Activated CD4-positive, alpha-beta T cell treated with anti-CD3 and anti-CD28 coated beads, Interleukin-2, amount 50 U/mL, for 16 hours (primary cell): ENCODE measurements at places on chromosomes 6 and 20.

DNA sequence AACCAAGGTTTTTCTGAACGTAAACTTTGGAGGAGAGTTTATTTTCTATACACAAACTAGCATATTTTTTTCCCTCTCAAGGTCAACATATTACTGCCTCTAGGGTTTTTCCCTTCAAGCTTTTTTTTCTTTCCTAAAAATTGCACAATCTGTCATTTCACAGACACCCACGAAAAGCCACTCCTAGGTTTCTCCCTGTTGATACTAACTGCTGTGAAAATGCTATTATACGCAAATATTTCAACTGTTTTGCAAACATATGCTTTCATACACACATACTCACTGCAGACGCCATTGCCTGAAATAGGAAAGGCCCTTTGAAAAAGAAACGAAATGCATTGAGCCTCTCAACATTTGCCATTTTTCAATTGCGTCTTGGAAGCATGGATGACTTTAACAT, 333.0 kb downstream of the CD83 start:
- DNase-seq, result no peak

DNA sequence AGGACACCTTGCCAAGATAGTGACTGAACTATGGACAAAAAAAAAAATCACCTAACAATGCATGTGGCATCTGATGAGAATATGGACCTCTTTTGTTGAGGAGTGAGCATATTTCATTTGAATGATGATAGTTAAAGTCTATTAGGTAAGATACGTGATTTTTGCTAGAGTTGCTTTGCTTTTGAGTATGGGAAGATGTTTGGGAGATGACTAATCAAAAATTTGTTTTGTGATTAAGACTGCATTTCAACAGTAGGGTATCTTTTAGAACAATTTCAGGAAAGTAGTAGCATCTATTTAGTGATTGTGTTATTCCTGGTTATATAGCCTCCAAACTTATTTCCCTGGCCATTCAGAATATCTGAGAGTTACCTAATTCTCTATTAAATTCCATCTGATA, 878.6 kb upstream of the CITED2 start:
- no peak for DNase-seq

DNA sequence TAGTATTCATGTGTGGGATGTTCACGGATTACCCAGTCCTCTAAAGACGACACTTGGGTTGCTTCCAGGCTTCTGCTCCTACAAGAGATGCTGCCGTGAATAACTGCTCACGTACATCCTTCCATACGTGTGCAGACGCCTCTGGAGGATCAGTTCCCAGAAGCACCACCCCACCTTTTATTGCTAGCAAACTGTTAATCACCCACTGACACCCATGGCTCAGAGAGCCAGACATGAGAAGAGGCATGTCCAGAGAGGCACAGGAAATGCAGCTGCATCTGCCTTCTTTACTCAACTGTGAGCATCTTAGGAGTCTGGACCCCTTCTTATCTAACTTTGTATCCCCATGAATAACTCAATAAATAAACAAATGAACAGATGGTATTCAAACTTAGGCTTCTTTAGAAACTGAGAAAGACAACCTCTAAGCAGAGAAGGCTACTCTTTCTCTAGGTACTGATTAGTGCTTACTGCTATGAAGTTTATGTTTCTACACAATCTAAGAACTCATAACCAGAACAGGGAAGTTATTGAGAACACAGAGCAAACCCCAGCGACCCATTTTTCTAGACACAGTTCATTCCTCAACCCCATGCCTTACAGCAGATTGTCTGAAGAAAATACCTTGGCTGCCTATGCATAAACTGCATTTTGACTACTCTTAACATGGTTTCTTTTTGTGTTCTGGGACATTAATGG, 228.7 kb upstream of the RREB1 start:
- DNase-seq, result no peak

- no peak for DNase-seq
These were observed 620.7 kb upstream of the BTBD3 start for GRCh38 chr20:11296951-11297350.

DNA sequence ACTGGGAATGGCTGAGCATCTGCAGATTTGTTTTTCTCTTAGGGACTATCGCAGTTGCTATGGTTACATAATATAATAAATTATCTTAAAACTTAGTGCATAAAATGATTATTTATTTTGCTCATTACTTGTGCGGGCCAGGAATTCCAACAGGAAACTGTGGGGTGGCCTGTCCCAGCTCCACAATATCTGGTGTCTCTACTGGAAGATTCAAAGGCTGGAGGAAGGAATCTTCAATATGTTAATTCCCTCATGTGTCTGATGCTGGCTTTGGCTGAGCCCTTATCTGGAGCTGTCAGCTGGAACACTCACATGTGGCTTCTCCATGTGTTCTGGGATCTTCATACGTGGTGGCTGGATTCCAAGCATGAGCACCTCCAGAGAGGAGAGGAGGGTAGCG, 23.9 kb upstream of the B3GAT2 start:
- no peak for DNase-seq

GRCh38 chr6:122718616-122719015, 60.9 kb upstream of the FABP7 start:
- DNase-seq, result no peak

DNA sequence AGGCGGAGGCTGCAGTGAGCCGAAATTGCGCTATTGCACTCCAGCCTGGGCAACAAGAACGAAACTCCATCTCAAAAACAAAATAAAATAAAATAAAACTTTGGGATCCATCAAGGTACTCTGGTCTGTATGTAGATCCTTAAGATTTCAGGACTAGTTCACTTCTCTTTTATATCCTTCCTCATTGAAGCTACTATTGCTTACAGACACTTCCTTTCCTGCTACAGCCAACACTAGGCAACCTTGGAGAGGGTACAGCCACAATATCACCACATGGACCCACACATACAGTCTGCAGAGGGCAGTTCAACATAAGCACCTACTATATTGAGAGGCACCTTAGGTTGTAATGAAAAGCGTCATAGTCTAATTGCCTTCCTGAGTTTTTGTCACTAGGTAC, 113.3 kb downstream of the ATXN1 start:
- DNase-seq, result no peak

DNA sequence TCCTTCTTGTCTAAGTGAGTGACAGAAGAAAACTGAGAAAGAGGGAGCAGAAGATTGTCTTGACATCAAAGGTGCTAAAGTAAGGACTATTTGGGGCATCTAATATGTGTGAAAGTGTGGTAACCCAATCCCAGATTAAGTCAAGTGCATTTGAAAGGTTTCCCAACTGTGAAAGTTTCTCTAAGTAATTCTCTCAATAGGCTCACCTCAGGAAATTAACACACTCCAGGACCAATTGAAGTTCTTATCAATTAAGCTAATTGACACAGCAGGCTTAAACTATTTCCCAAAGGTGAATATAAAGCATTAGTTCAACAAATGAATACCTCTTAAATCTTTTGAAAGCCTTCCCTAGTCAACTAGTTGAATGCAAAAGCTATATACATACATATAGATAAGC, 212.8 kb upstream of the FUT9 start:
- DNase-seq, result no peak

GRCh38 chr20:6599876-6600735, 167.4 kb upstream of the BMP2 start:
- DNase-seq, result no peak

DNA sequence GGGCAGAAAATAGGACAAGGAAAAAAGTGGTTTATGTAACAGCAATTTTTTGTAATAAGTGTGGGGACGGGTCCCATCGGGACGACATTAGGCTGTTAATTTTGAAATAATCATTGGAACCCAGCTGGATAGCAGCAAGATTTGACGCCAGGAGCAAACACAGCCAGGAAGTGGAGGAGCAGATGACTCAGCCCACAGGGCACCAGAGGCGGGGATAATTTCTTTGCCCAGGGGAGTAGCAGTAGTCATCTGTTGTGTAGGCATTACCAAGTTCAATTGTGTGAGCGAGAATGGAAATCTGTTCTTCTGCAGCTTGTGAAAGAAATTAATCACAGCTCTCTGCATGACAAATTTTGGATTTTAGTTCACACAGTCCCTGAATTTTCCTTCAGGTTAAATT, 22.6 kb upstream of the RIN2 start:
- DNase-seq, result peak; percentile 53

DNA sequence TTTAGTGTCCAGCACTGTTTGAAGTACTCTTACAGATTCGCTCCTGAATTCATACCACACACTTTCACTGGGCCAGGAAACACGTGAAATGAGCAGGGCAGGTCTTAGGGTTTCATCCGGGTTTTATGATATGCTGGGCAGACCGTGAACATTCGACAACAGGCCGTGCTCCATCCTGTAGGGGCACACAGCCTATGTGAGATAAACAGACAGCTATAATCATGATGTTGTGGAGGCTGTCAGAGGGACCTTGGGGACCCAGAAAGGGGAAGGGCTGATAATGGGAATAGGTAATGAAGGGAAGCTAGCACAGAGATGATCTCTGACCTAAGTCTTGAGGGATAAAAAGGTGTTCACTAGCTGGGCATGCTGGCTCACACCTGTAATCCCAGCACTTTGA, 110.4 kb downstream of the RIN2 start:
- no peak for DNase-seq

GRCh38 chr6:98840385-98840784, 6.0 kb downstream of the POU3F2 start:
- DNase-seq, result no peak

DNA sequence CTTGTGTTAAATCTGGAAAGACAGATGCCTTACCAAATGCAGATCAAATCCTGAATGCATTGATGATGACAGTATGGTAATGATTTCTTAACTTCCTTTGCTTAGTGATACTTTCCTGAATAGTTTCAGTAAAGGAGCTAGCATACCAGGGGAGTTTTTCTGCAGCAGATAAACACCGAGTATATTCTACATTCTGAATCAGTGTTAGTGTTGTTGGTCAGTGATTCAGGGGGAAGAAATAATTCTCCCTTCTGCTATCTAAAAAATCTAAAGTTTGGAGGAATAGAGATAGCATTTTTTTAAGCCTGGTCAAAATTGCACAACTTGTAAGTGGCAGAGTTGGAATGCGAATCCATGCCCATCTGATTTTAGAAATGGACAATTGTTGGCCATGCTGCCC, 512.2 kb upstream of the MARCKS start:
- DNase-seq, result no peak

GRCh38 chr6:106490030-106490429, 129.5 kb downstream of the CRYBG1 start:
- DNase-seq, result no peak

GRCh38 chr6:36578431-36578830, 15.7 kb upstream of the SRSF3 start:
- DNase-seq, result no peak

- DNase-seq, result peak; percentile 93
These were observed at the start of gene TAGAP for GRCh38 chr6:159044899-159045727. Gene TAGAP (minus strand): TSS chr6:159044991. CDS start chr6:159044146, 845 bp downstream.

- peak; percentile 52 for DNase-seq
These were observed 17.2 kb downstream of the ZBTB2 start for GRCh38 chr6:151374036-151374683.

GRCh38 chr6:153125032-153125431, 6.0 kb downstream of the RGS17 start:
- DNase-seq, result no peak
